ENCODE measurements at places on chromosomes 7 and 10.

DNA sequence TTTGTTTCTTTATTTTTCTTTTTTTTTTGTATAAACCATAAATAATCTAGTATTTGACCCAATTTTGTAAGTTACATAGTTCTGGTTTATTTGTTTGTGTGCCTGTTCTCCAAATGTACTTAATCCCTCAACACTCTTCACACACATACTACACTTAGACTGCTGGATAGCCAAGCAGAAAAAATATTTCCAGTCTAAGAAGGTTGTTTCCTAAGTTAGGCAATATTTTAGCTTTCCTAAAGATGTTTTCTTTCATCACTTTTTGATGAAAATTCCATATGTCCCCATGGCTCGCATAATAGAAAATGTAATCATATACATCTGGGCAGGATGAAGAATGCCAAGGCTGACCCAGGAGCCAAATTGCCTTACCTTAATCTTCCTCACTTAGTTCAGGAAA, 105.3 kb downstream of the PPP1R3A start:
- DNase-seq, result no peak

DNA sequence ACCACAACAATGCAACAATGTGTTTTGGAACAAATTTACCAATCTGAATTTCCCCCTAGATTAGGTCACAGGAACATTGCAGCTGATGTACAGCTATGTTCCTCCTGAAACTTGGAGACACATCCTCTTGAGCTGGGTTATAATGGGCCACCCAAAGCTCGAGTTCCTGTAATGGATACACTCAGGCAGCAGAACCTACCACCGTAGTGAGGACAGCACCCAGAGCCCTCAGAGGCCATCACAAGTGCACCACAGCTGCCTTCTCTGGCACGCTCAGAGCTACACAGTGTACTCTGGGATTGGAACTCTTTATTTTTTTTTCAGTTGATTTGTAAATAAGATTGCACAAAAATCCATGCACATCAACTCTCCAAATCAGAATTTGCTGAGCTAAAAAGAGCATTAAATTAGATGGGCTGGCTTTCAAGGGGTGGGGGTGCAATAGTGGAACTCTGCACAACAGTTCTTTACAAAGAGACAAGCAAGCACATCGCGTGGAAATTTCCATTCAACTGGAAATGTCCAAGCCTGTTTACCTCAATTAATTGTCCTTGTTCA, 56.7 kb downstream of the EGFR start:
- DNase-seq, result no peak

DNA sequence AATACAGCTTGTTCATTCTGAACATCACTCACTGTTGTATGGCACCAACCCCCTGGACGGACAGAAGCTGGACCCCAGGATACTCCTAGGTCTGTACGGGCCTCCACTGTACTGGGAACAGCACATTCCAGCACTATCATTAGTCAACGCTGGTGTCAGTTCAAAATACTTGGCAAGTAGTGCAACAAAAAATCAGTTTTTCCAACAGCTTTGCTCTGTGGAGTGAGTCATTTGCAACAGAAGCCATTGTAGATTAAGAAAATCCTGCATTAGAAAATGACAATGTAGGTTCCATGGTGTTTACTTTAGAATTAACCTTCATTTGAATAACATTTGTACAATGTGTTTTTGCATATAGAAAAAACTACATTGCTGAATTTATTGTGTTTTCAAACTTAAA, 266.6 kb downstream of the HDAC9 start:
- DNase-seq, result no peak

DNA sequence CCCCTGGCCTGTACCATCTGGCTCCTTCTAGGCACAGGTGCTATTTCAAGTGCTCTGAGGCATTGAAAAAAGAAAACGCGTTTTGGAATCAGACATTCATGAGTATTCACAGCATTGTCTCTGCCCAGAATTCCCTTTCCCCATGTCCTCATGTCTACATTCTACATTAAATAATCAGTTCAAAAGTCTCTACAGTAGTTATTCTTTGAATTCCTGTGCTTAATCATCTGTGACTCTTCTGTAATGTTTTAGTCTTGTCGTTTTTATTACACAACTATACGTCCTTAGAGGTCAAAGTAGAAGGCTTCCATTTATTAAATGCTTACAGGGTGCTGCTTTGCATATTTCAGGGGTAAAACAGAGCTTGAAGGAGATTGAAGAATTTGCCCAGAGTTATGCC, 95.7 kb downstream of the BICC1 start:
- DNase-seq, result no peak

- no peak for DNase-seq
Measured at GRCh38 chr10:114550756-114551635, 107.1 kb downstream of the ABLIM1 start.

DNA sequence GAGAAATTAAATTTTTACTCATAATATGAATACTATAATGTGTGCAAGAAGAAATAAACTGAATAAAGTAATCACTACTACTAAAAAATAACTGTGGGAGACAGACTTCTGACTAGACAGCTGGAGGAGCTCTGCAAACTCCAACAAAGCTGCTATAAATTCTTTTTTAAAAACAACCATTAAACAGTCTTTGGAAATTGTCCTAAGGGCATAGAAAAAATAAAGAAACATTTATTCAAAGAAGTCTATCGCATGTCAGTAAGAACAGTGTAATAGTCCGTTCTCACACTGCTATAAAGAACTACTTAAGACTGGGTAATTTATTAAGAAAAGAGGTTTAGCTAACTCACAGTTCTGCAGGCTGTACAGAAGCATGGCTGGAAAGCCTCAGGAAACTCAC, 56.0 kb downstream of the ZPBP start:
- no peak for DNase-seq

- DNase-seq, result no peak
Measured at GRCh38 chr10:22342421-22342820, 2.9 kb upstream of the SPAG6 start.

DNA sequence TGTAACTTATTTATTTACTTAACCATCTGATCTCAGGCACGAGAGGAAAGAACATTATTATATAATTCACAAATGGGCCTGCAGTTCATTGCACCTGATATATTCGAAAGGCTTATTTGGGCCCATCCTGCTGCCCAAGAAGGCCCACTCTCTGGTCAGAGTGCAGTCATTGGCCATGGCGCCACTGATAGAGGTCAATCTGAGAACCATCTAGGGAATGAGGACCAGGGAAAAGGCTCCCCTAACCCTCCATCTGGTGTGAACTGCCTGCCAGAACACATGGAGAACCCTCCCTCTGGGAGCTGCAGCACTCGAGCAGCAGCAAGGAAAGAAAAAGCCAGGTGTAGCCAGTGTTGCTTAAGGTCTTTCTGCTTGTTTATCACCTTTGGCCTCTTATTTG, 136.6 kb downstream of the REEP3 start:
- DNase-seq, result no peak

GRCh38 chr7:104652434-104652833, 324.0 kb downstream of the LHFPL3 start:
- no peak for DNase-seq

DNA sequence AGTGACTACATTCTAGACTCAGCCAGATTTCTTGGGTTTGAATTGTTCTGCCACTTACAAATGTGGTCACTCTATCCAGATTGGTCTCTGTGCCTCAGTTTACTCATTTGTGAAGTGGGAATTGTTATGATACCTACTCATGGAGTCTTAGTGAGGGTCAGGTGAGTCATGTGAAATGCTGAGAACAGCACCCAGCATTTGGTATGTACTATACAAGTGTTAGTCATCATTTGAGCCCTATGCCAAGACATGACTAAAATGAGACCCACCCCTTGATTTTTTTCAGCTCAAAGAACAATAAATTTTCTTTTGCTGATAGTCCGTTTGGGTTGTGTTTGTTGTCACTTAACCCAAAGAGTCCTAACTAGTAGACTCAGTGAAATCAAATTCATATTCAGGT, 92.8 kb downstream of the CHN2 start:
- DNase-seq, result no peak

- DNase-seq, result no peak
Measured at GRCh38 chr10:124283949-124284250, 134.8 kb downstream of the OAT start.

DNA sequence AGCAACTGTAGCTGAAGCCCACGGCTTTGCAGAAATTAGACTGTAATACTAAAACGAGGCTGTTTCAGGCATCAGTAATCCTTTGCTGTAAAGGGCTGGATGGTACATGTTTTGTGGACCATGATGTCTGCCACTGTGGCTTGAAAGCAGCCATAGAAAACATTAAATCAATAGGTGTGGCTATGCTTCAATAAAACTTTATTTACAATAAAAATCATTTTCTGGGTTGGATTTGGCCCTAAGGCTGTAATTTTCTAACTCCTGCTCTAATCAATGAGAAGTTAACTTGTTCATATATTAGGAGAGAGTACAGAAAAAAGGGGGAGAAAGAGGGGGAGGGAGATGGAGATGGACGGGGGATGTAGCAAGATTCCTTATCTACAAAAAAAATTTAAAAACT, 183.4 kb downstream of the PIP4K2A start:
- DNase-seq, result no peak

- DNase-seq, result no peak
Measured at GRCh38 chr10:114372179-114372578, 32.1 kb downstream of the AFAP1L2 start.

- DNase-seq, result no peak
Measured at GRCh38 chr7:1861799-1862458, 191.9 kb downstream of the ELFN1 start.

GRCh38 chr7:44466300-44467216, 23.9 kb downstream of the NUDCD3 start:
- no peak for DNase-seq

DNA sequence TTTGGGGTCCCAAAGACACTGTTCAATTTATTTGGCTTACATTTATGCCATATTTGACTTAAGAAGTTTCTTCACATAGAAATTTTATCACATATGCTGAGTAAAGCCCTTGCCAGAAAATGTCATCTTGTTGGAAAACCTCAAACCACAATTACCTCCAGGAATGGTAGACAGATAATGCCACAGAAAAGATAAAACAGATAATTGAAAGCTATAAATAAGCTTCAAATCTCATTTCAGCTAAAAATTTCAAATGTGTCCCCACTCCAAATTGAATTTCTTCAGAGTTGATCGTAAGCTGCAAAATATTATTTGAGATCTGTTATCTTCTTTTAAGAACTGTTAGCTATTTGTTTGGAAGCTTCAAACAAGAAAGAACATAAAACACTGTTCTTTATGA, 176.4 kb upstream of the PTN start:
- DNase-seq, result no peak

DNA sequence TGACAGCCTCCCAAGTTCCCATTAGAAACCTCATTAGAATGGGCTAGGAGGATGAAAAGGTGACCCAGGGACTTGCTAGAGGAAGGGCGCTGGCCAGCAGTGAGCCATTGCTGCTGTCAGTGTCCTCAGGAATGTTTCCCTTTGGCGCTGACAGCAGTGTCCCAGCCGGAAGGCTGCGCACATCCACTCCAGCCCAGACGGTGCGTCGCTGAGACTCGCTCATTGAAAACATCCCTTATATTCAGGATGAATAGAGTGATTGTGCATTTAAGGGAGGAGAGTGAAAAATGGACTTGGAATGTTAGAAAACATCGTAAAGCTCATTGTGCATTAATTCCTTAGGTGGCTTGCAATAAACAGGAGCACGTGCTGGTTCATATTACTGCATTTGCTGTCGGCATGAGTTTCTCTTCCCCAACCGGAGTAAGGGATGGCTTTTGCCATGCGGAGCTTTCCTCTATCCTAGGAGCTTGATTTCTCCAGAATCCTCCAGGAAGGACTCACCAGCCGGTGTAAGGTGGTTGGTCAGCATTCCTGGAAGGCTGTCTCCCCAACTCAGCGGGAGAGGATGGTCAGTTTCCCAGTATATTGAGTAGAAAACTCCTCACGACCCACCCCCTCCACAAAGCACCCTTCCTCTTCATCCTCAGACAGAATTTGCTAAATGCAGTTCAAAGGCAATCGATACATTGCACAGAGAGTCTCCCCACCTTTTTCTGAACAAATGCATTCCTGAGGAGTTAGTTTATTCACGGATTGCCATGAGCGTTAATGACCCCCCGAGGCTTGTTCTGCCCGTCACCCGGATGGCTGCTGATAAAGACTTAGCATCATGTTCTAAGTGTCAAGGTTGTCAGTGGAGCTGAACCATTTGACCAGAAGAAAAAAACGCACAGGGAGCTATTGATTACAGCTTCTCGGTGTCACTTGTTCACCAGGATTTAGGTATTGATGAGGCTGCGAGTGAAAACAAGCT, 201.8 kb downstream of the EBF3 start:
- DNase-seq, result no peak

DNA sequence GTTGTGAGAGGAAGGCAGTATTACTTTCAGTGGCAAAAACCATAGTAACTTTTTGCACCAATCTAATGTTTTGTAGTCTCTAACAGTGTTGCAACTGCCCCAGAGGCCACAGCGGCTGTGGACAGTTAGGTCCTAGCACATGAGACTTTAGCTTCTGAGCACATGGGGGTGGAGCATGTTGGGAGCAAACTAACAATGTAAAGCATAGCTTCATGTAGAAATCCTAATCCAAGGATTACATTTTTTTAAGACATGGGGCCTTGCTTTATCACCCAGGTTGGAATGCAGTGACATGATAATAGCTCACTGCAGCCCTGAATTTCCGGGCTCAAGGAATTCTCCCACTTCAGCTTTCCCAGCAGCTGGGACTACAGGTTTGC, 49.0 kb downstream of the LAMB1 start:
- no peak for DNase-seq

GRCh38 chr10:76950354-76950753, 687.3 kb downstream of the KCNMA1 start:
- no peak for DNase-seq

DNA sequence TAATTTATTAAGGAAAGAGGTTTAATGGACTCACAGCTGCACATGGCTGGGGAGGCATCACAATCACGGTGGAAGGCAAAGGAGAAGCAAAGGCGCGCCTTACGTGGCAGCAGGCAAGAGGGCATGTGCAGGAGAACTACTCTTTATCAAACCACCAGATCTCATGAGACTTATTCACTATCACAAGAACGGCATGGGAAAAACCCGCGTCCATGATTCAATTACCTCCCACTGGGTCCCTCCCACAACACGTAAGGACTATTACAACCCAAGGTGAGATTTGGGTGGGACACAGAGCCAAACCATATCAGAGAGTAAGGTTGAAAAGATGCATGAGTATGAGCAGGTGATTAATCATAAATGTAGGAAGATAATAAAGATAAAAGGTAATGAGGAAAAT, 3.2 kb upstream of the JCAD start:
- DNase-seq, result no peak

Measured in NCI-H1417 treated with DMSO at 0.1 percent for 48 hours (cell line).